Activated T-cell treated with anti-CD3 and anti-CD28 coated beads, Interleukin-2, amount 50 U/mL, for 72 hours (primary cell): ENCODE measurements at places on chromosomes 7 and 10.

DNA sequence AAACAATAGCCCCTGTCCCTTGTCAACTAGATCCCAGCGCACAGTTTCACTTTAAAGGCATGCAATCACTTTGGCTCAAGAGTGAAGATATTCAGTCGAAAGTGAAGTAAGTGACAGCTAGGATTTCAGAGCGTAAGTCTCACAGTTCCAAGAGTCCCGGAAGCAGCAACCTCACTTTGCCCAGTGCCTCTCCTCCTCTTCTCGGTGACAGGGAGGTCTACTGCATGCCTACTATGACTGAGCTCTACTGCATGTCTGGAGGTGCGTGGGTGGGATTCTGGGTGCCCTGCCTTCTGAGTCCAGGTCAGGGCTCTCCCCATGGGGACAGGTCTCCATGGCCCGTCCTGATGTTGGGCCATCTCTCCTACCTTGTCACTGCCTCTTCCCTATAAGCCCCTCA is 17.0 kb downstream of the PRKCQ start:
- DNase-seq, result peak; percentile 76

- DNase-seq, result no peak
These were observed 47.7 kb upstream of the MDFIC start for GRCh38 chr7:114874170-114874569.

GRCh38 chr10:131955591-131956340 is 26.0 kb downstream of the BNIP3 start:
- no peak for DNase-seq

DNA sequence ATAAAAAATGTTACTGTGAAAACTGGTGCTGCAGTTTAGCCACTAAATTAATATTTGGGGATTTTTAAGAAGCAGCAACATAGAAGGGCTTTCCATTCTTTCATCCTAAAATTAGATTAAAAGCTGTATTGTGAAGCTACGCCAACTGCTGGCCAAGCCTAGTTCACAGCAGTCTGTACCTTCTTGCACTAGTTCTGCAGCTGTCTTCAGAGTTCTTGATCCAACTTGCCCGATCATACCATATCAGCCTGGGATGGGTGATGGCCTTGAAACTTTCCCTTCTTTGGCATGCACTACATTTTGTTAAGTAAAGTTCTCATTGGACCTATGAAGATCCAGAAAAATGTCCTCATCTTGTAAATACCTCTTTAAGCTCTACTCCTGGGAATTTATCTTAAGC is 20.3 kb upstream of the PANK1 start:
- no peak for DNase-seq

DNA sequence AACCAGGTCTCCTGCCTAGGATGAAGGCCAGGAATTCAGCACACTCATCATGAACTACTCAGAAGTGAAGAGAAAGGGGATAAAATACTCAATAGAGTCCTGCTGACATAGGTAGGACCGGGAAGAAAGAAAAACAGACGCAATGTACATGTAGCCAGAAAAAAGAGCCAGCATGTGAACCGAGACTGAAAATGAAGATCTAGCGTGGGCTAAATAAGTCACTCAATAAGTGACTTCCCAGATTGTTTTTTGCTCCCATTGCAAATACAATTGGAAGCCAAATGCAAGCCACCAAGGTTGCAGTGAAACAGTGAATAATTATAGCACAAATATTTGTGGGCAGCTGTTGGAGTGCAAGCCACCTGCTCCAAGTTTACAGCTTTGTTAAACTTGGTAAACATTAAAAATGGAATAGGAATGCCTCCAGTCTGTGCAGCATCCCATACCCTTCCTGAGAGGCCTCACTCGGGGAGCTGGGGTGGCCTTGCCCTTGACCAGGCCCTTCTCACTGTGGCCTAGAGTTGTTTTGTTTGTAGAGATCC is 34.7 kb upstream of the HPS1 start:
- DNase-seq, result no peak

GRCh38 chr10:125158601-125159485 is 1.5 kb downstream of the CTBP2 start:
- no peak for DNase-seq

- DNase-seq, result no peak
These were observed 126.6 kb downstream of the PTPN20 start for GRCh38 chr10:47037654-47038425.

DNA sequence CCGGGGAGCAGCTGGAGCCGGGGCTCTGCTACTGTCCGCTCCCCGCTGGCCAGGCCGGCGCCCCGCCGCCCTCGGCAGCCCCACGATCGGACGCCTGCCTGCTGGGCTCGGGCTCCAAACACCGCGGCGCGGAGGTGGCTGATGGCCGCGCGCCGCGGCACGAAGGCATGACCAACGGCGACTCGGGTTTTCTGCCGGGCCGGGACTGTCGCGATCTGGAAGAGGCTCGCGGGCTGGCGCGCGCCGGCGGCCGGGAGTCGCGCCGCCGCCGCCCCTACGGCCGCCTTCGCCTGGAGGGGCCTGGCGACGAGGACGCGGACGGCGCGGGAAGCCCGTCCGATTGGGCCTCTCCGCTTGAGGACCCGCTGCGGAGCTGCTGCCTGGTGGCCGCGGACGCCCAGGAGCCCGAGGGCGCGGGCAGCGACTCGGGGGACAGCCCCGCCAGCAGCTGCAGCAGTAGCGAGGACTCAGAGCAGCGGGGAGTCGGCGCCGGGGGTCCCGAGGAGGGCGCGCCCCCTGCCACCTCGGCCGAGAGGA is 570 bp downstream of the TBC1D12 start:
- peak; percentile 33 for DNase-seq

- DNase-seq, result no peak
These were observed 598.7 kb downstream of the GRID1 start for GRCh38 chr10:85767891-85768290.

DNA sequence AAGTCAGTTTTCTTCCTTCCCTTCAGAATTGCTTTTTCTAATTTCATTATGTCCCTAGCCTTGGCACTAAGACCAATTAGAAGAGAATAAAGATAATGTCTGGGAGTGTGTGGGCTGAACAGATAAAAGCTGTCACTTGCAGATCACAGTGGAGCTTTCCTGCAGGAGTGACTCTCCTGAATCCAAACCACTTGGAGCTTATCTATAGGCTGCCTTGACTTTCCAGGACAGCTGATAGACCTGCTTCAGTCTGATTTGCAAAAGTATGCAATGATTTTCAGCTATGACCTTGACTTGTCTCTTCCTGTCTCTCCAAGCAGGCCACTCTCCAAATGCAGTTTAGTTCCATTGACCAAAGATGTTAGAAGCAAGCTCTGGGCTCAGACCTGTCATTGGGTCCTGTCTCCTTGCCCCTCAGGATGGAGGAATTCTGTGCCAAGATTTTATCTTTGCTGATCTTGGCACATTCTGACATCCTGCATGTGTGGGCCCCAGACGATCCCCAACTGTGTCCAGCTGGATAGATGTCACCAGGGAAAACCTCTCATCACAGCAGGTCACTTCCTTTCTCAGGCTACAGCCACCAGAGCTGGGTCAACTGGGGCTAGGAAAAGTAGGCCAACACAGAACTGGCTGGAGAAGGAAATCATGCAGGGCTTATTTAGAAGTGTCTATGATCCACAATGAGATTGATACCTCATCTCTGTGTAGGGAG is 120.9 kb upstream of the ZNF438 start:
- no peak for DNase-seq

GRCh38 chr7:131642429-131642828 is 86.0 kb upstream of the PODXL start:
- DNase-seq, result no peak

DNA sequence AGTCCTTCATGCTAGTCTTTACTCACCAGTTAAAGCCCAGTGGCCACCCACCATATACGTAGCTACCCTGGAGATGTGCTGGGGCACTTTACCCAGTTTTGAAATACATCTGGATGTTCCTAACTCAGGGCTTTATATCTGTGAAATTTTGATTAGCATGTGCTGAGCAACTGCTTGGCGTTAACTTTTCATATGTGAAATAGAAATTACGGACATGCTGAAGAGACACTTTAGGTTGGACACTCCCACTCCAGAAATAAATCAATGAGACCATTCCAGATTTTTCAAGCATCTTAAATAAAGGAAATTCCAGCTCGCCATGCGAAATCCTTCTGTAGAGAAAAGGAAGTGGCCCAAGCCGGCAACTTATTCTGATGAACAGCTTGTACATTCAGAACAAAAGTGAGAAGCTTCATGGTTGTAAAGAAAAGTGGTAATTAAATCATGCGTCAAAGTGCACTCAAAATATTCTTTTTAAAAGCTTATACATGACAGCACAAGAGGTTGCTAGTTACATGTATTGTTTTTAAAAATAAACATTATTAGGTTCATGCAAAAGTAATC is 153.5 kb upstream of the ITGB1 start:
- DNase-seq, result no peak

- DNase-seq, result no peak
These were observed 214.7 kb downstream of the WDR37 start for GRCh38 chr10:1270906-1271305.

GRCh38 chr7:83548250-83548649 is 100.7 kb downstream of the SEMA3E start:
- no peak for DNase-seq

DNA sequence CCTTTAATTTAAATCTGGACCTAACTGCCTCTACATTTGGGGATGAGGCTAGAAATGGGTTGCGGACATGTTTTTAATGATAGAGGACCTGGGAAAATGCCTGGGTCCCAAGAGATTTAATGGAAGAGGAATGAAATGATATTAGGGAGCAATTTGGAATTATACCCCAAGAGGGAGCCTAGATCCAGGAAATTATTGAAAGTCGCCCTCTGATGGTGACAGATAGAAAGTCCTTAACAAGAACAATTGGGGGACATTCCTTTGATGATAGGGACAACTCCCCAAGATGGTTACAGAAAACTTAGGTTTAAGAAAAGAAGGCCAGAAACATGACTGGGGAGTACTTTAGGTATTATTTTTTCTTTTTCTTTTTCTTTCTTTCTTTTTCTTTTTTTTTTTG is 9.5 kb upstream of the TSGA13 start:
- DNase-seq, result no peak

- no peak for DNase-seq
These were observed 895.7 kb downstream of the XPNPEP1 start for GRCh38 chr10:109027534-109028185.

DNA sequence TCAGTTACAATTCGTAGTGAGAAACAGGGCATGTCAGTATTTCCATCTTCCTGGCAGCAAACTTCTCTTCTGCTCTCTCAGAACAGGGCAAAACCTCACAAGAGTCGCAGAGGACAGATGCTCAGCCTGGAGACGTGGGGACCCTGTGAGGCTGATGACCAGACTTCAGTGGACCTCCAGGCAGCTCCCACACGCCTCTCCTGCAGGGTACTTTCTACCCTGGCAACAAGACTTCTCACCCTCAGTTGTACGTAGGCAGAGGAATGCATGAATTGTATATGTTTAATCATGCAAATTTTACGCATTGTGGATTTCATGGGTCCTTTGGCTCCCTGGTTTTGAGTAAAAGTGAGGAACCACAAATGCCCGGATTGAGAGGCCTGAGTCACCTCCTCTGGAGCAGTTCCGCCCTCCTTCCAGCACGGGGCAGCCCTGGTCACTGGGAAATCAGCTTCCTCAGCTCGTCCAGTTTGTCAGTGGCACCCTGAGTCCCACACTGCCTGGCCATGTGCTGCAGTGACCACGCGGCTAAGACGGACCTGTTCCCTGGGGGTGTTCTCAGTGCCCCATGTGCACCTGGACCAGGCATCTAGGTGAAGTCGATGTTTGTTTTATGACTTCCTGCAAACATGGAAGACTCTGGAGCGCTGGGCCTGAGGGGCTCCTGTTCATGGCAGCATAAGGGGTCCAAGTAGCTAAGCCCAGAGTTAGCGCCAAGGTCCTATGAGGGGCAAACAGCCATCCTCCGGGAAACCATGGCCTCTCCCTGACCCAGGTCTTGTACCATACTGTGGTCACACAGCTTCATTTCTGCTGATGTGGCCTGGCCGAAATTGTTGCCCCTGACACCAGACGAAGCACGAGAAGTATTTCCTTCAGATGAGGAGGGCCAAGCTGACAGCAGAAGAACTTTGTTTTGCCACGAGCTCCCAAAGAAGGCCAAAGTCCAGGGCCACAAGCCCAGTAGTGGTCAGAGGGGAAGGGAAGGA is 165.1 kb downstream of the TNS3 start:
- DNase-seq, result no peak

- no peak for DNase-seq
These were observed 26.6 kb downstream of the SDK1 start for GRCh38 chr7:3327655-3328054.

DNA sequence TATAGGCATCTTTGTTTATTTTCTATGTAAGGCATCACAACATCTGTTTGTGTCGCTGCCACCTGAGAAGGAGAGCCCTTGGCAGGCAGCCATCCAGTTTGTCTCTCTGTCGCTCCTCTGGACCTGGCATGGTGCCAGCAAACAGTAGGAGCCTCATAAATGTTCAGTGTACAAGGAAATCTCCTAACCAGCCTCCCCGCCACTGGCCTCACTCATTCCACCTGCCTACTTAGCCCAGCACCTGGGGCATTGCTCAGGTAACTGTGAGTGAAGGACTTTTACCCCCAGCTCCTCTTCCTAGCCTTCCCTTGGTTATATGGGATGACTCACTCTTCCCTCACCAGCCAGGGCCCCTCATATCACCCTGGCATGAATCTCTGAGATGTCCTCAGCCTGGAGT is 61.7 kb upstream of the NPTX2 start:
- DNase-seq, result no peak

- DNase-seq, result no peak
These were observed 192.4 kb downstream of the ADARB2 start for GRCh38 chr10:1544929-1545328.

DNA sequence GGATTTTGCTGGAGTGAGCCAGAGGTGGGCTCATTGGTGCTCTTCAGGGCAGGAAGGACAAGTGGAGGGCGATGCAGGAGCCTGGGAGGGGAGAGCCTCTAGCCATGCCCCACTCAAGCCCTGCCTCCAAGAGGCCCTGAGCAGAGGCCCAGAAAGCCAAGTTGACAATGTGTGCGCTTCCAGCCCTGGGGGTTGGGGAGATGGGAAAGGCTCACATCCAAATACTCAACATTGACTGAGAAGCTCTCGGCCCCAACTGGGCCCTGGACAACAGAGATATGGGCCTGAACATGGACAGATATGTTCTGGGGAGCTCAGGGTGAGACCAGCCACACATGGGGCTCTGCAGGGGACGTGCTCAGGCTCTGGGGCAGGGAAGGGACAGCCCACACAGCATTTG is 39.0 kb downstream of the FRMPD2 start:
- DNase-seq, result no peak

- DNase-seq, result no peak
These were observed 39.6 kb upstream of the KLHL7 start for GRCh38 chr7:23065974-23066373.

DNA sequence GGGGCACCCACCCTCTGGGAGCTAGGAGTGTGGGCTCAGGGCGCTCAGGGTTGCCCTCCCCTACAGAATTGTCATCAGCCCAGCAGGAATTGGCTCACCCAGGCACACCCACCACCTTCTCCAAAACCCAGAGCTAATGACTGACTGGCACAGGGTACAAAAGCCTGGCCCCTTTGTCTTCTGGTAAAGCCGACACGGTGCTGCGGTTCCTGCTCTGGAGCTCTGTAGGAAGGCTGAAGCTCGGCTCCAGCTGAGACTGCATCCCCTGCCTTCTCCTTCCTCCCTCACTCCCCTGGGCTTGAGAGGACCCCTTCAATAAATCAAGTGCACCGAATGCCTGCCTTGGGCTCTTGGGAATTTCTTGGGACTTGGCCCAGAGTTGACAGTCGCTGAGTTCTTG is 117.9 kb upstream of the EEPD1 start:
- no peak for DNase-seq

GRCh38 chr10:78756604-78757343 is 312.0 kb upstream of the ZMIZ1 start:
- peak; percentile 39 for DNase-seq
